Urinary bladder (tissue), 4 donors: ENCODE measurements at places on chromosomes 4 and X.

- no peak for DNase-seq
Measured at GRCh38 chr4:67939195-67939594, 24.1 kb downstream of the TMPRSS11A start.

DNA sequence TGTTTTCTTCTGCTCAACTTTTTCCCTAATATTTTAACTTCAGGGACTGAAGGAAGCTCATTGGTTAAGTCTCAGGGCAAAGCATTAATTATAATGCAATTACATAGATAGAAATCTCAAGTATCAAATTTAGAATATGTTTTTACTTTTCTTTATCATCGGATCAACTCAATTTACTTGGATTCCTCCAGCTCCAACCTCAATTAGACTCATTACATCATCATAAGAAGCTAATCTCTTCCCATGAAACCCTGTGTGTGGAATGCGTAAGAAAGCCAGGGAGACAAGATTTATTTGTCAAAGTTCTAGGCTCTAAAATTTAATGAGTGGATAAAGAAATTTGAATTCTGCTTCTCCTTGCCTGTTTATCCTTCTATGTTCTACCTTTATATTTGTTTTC is 918.4 kb downstream of the ADGRL3 start:
- no peak for DNase-seq

GRCh38 chrX:105461016-105461415 is 240.5 kb upstream of the TEX13A start:
- no peak for DNase-seq

DNA sequence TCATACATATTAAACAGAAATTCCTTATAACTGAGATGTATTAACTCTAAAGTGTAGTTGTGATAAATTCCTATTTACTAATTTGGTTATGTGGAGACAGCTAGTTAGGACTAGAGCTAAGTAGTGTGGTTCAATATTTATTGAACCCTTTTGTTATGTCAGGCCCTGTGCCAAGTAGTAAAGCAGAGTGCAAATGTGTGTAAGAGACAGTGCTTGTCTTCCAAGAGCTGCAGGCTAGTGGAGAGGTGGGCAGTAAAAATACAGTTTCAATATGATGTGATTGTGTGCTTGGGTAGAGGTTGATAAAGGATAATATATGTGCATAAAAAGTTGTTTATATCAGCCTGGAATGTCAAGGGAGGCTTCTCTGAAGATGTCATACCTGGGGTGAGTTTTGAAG is 80.0 kb downstream of the TBC1D19 start:
- DNase-seq = no peak

- no peak for DNase-seq
Measured at GRCh38 chr4:81635739-81636138, 164.0 kb upstream of the RASGEF1B start.

DNA sequence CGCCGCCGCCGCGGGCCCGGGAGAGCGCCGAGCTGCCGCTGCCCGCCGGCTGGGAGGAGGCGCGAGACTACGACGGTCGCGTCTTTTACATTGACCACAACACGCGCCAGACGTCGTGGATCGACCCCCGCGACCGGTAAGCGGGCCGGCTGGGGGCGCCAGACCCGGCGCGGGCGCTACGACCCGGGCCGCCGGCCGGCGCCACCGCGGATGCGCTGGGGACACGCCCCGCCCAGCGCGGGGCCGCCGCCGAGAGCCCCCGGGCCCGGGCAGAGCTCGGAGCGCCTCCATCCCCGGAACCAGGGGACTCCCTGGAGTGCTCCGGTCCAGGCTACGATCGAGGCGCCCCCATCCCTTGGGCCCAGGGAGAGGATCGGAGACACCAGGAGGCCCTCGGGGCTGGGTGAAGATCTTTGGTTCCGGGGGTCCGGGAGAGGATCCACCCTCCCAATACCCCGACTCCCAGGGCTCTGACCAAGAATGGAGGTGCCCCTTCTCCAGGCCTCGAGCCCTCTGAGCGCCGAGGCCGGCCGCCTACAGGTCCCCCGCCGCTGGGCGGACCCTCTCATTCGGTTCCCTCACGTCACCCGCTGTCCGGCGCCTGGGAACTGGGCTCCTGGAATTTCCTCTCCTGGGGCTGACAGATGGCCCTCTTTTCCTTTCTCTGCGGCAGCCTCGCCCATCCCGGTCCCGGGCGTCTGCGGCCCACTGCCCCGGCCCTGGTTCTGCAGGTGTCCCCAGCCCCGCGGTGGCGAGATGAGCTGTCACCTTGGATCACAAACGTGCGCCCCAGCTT is 48.8 kb downstream of the CLDN34 start:
- DNase-seq = no peak

DNA sequence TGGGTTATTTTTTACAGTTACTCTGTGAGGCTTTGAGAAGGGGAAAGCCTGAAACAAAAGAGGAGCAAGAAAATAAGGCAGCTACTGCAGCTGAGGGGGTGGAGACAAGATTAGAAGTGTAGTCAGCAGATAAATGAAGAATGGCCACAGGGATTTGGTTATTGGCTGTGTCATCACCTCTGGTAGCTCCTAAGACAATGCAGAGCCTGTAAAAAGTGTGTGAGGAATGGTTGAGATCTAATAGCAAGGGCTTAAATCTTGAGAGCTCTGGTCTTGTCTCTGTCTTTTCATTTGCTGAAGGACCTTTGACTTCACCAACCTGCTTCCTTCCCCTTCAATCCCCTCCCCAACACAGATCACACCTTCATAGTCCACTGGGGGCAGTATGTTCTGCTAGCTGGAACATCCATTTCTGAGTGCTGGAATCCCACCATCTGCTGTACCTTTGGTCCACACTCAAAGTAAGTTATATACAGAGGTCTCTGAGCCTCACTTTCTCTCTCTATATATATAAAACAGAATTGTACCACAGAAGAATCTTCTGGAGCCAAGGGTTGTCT is 213.7 kb upstream of the ZIC3 start:
- DNase-seq = no peak

- no peak for DNase-seq
Measured at GRCh38 chrX:150942942-150943594, 40.1 kb upstream of the HMGB3 start.

GRCh38 chrX:153411255-153411987 is at the start of gene ZFP92:
Gene ZFP92, plus strand, starts transcription at chrX:153411472. Its CDS starts 6,851 bp downstream, at chrX:153418323.
- DNase-seq = no peak

DNA sequence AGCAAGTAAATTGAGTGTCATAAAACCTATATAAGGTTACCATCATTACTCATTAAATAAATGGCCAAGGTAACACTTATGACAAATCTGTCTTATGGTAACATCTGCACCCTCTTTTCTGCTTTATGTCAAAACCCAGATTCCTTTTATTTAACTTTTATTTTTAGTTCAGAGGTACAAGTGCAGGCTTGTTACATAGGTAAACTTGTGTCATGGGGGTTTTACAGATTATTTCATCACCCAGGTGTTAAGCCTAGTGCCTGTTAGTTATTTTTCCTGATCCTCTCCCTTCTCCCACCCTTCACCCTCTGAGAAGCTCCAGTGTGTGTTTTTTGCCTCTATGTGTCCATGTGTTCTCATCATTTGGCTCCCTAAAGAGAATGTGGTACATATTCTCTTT is 930.7 kb downstream of the CCSER1 start:
- no peak for DNase-seq

DNA sequence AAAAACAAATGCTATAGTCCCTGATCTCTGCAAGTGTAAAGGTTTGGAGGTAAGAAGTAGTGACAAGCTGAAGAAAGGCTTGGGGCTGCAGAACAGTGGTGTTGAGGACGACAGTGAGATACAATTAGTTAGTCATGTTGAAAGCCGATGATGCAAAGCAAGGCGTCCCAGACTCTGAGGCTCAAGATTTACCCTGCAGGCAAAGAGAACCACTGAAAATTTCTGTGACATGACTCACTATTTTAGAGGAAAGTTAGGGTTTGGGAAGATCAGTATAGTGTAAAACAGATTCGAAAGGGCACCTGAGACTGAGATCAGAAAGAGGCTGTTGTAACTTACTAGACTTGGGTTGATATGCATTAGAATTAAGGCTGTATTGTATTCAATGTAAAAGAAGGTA is 281.3 kb upstream of the FTHL17 start:
- DNase-seq = no peak

DNA sequence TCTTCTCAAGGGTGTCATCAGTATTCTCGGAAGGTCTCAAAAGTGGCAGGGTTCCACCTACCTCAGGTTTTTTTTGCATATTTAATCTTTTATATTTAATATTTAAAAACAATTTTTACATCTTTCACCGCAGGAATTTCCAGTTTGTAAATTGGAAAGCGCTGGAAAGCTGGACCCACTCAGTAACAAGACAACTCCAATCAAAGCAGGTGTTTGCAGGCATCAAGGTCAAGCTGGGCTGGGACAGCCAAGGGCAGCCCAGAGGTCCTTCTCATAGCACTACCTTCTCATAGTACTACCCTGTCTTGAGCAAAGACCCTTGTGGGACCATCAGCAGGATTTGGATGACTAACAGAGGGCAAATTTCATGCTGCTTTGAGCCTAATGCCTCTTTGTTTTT is 160.1 kb downstream of the TET2 start:
- no peak for DNase-seq

DNA sequence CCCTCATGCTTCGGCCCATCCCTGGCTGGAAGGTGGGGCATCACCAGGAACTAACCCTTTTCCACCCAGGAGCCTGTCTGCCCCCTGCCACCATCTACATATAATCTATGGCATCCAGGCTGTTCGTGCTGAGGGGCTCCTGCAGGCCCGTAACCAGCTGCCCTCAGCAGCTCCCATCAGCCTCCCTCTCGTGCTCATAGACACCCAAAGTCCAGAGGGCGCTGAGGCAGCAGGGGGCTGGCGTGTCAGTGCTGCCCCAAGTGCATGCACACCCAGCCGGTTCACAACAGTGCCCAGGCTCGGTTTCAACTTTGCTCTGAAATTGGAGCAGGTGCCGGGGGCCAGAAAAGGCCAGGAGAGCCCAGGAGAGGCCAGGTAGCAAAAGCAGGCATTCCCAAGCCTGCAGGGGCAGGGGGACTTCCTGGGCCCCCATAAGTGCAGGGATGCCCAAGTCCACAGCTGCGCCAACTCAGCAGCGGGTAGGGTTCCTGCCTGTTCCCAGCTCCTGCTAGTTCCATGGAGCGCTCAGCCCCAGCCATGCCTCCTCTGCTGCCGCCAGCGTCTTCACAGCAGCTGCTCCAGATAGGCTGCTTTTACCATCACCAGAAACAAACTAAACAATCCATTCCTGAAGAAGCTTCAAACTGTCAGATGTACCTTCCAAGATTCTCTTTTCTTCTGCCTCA is 558.2 kb upstream of the GNPDA2 start:
- no peak for DNase-seq

DNA sequence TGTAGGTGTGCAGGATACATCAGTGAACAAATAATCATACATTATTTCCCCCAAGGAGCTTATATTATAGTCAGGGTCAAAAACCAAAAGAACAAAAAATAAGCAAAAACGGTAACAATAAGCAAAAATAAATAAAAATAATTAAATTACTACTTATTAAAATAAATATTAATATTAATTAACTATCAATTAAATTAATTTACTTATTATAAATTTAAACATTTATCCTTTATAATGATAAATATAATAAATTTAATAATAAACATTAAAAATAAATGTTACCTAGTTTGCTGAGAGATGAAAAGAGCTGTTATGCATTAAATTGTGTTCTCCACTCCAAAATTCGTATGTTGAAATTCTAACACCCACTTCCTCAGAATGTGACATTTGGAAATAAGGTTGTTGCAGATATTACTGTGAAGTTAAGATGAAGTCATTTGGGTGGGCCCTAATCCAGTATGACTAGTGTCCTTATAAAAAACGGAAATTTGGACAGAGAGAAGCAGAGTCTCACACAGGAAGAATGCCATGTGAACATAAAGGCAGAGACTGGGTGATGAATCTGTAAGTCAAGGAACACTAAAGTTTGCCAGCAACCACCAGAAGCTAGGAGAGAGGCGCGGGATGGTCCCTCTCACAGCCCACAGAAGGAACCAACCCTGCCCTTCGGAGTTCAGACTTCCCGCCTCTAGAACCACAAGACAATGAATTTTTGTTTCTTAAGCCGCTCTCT is 67.2 kb upstream of the IBSP start:
- DNase-seq = no peak

DNA sequence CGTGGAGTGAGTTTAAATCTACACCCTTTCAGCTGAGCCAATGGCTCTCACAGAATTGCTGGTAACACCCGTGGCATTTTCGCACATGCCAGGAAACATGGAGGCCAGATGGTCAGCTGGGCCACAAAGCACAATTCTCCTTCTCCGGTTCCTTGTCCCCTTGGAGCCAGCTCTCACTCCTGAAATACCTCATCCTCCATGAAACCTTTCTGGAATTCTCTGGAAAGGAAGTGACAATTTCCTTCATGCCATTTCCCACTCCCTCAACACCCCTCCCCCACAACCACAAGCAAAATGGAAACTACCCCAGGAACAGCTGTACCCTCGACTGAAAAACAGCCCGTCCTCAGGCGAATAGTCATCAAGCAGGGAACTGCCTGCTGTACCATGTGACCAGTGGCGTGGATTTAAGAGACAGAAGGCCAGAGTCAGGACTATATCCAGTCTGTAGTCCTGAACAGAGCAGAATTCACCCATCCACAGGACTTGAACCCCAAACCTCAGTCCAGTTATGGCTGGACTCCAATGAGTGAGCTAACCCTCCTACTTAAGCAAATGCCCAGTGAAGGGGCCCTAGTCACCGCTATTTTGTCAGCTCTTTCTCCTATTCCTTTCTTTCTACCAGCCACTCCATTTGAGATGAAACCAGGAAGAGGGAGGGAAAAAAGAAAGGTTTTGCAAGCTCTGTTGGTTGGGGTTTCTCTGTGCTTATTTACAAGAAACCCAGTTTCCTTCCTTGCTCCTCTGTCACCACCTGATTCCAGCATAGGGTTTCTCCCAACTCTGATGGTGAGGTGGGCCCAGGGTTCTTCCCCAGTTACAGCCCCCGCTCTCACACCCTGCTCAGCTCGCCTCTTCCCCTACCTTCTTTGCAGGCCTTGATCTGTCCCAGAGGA is 24.5 kb downstream of the ELF4 start:
- DNase-seq = no peak

DNA sequence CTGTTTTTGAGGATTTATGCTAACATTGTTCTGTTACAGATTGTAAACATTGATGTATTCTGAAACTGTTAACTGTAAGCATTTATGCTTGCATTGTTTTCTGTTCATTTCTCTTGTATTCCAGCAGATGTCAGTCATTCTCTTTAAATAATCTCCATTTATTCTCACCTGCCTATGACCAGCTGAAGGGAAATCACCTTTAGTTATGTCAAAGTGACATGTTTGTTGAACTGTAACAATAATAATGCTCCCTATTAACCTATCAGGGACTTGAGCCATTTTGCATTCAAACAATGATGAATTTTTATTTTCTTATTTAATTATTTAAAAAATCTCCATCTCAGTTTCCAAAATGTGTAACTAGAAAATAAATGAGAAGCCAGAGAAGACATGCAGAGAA is 58.0 kb downstream of the SPCS3 start:
- DNase-seq = no peak

GRCh38 chrX:64229154-64229553 is 1.3 kb downstream of the ASB12 start:
- DNase-seq = no peak

GRCh38 chr4:13483768-13484121 is 395 bp downstream of the RAB28 start:
- DNase-seq = no peak

DNA sequence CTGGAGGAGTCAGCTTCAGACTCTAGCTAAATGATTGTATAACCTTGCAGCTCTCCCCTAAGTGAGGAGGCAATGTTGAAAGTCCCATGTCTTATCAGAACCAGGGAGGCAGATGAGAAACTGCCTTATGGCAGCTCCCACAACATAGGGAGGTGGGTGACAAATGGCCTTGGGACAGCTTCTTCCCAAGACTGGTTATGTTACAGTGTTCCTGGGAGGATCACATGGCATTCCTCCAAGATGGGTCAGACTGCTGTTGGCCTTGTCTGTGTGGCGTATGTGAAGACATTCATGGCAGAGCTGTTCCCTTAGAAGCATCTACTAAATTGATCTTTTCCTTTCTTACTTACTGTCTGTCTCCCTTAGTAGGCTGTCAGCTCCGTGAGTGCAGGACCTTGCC is 42.0 kb downstream of the HPRT1 start:
- no peak for DNase-seq
